Fibroblast of skin of left biceps (primary cell): ENCODE measurements at places on chromosomes 7 and 10.

GRCh38 chr10:15197276-15197675, 28.8 kb upstream of the NMT2 start:
- DNase-seq, result no peak

GRCh38 chr7:157775560-157776332, 438.9 kb downstream of the DNAJB6 start:
- DNase-seq, result no peak

- no peak for DNase-seq
Measured at GRCh38 chr7:75892634-75893272, 13.9 kb downstream of the RHBDD2 start.

- DNase-seq, result no peak
Measured at GRCh38 chr7:44387389-44387788, 62.0 kb upstream of the CAMK2B start.

GRCh38 chr10:100713049-100713858, 32.1 kb upstream of the PAX2 start:
- no peak for DNase-seq

GRCh38 chr7:137772748-137773147, 74.0 kb downstream of the DGKI start:
- DNase-seq, result no peak

- peak; percentile 40 for DNase-seq
Measured at GRCh38 chr7:84455788-84456187, 261.2 kb upstream of the SEMA3A start.

DNA sequence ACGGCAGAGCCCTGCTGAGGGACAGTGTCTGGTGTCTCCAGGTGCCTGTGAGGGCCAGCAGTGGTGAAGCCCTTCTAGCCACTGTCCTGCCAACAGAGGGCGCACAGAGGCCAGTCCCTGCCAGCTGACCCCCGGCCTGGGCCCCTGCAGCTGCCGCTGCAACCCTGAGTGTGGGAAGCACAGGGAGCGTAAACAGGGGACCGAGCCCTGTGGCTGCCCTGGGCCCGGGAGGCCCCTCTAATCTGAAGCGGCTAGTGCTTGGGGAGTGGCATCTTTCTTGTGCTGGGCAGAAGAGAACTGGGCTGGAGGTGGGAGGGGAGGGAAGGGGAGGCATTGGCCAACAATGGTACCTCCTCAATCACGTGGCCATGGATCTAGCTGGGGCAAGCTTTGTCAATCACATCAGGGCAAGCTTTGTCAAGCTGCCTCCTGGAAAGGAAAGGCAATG, 34.6 kb downstream of the TRIM8 start:
- DNase-seq, result no peak

GRCh38 chr7:75995052-75995471, 667 bp upstream of the TMEM120A start:
- DNase-seq, result no peak

GRCh38 chr10:127906548-127907377, at the start of gene PTPRE:
TSS of gene PTPRE (plus strand) at chr10:127907103. CDS start at chr10:128040882, 133,779 bp downstream.
- DNase-seq, result no peak

GRCh38 chr7:102270178-102270887, 16.3 kb upstream of the SH2B2 start:
- DNase-seq, result no peak

DNA sequence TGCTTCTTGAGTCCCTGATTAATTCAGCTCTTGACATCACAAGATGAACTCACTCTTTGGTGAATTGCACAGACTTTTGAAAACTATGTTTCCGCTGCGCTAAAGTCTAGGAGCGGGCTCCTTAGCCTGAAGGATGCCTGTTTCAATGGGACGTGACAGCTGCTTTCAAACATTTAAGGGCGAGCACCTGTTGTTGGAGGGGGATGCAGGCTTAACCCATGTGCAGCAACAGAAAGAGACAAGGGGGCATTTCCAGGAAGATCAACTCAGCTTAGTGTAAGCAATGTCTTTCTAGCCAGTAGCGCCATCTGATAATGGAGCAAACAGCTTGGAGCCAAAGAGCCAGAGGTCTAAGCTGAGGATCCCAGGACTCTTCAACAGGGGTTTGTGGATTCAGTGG, 8.4 kb upstream of the PFKFB3 start:
- DNase-seq, result no peak

DNA sequence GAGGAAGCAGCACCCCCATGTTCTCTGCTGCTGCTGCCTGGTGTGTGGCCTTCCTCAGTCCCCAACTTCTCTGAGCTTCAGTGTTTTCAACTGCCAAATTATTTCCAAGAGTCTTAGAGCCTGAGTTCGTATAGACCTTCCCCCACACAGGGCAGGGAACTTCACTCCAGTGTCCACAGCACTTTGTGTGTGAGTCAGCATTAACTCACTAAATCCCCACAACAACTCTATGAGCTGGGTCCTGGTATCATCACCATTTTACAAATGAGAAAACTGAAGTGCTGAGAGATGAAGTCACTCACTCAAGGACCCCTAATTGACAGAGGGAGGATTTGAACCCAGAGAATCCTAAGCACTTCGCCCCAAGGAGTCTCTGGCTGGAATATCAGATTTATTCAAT, 48.3 kb downstream of the ADCYAP1R1 start:
- peak; percentile 10 for DNase-seq

- DNase-seq, result no peak
Measured at GRCh38 chr7:91180746-91181145, 83.5 kb upstream of the FZD1 start.
